ENCODE measurements at places on chromosomes 1 and 21.

DNA sequence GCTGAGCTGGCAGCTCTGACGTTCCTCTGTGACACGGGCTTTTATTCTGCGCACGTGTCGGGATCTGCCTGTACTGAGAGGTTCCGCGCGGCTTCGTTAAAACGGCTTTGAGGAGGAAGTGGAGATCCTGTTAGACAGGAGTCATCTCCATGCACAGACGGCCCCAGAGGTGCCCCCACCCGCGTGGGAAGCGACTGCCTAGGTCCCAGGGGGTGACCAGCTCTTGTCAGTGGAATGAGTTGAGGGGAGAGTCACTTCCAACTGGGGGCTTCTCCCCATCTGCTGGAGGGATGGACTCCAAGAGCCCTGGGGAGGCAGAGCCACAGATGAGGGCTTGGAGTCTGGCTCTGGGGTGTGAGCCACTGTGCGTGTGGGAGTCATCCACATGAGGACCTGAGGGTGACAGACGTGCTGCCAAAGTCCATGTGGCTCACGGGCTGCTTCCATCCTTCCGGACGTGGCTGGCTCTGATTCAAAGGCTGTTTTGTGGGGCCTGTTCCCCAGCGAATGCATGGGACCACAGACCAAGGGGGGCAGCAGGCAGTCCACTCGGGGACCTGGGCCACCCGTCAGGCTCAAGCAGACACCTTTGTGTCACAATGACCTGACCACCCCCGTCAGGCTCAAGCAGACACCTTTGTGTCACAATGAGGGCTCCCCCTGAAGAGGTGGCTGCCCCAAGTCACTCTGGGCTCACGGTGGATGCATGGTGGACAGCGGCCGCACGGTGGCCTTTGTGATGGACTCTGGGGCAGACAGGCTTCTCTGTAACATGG, 26.8 kb downstream of the PTTG1IP start:
- DNase-seq, result no peak

DNA sequence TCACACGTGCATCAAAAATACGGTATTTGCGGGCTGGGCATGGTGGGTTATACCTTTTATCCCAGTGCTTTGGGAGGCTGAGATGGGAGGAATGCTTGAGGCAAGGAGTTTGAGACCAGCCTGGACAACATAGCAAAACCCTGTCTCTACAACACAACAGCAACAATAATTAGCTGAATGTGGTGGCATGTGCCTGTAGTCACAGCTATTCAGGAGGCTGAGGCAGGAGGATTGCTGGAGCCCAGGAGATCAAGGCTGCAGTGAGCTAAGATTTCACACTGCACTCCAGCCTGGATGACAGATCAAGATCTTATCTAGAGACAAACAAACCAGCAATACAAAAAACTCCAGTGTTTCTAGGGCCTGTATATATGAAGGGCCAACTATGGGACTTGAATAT, 30.6 kb downstream of the PTPRU start:
- no peak for DNase-seq

- DNase-seq, result no peak
Measured at GRCh38 chr1:200040481-200041138, 13.1 kb downstream of the NR5A2 start.

- DNase-seq, result no peak
Measured at GRCh38 chr1:62573675-62574074, 23.6 kb upstream of the ANGPTL3 start.

GRCh38 chr21:33478182-33478581, 1.6 kb downstream of the TMEM50B start:
- no peak for DNase-seq

DNA sequence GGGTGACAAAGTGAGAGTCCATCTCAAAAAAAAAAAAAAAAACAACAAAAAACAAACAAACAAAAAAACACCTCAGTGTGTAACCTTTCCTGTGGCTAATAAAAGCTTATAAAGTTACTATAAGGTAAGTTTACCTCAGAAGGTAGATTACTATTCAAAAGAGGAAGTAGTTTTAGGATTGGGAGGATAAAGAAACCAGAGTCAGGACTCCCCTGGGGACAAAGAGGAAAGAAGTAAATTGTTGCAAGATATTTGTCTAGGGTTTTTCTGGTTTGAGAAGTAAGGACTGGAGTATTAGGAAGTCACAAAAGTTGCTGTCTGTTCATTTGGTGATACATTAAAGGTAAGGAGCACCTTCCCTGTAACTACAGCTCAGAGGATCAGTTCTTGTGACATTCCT, 23.8 kb upstream of the CENPF start:
- DNase-seq, result no peak
